ENCODE measurements at places on chromosomes 6 and 20.

GRCh38 chr20:64161356-64162238 is 2.7 kb upstream of the MYT1 start:
- no peak for DNase-seq

- DNase-seq, result no peak
These were observed 118.3 kb downstream of the SLX4IP start for GRCh38 chr20:10553326-10553984.

DNA sequence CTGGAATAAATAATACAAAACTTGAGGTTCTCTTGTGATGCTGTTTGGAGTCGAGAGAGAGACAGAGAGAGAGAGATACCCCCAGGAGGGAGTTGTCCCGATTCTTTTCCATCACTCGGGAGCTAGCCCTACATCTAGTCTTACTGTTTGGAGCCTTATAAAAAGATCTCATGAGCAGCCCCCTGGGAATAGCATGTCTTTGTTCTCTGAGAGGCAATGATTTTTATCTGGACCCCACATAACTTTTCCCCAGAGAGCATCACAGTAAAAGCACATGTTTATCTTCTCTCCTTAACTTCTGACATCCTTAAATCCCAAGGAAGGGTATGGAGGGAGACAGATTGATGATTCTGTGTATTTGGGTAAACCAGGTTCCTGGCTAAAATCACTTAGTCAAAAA is 20.9 kb upstream of the HLA-DOA start:
- no peak for DNase-seq

- no peak for DNase-seq
These were observed 4.1 kb downstream of the SLC22A7 start for GRCh38 chr6:43302126-43302525.

DNA sequence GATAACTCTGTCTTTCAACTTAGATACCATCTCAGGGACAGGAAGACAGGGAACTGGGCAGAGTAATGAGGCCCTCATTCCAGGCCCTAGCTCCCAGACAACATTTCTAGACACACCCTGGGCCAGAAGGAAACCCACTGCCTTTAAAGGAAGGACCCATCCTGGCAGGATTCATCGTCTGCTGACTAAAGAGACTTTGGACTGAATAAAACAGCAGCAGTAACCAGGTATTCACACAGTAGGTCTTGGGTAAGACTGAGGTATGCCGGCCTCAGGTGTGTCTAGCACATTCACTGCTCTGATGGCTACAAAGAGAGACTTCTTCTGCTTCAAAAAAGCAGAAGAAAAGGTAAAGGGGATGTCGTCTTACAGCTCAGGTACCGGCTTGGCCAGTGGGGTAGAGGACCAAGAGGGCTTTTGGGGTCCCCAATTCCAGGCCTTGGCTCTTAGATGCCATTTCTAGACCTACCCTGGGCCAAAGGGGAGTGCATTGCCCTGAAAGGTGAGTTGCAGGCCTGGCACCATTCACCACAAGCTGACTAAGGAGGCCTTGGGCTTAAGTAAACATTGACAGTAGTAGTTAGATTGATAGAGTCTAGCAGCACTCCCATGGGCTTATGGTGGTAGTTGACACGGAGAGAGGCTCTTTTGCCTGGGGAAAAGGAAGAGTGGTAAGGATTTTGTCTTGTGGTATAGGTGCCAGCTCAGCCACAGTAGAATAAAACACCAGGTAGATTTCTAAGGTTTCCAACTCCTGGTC is 13.4 kb downstream of the SNX14 start:
- DNase-seq, result no peak

GRCh38 chr20:36825385-36826104 is 50.4 kb upstream of the TLDC2 start:
- no peak for DNase-seq

- no peak for DNase-seq
These were observed 22.8 kb downstream of the AMD1 start for GRCh38 chr6:110897433-110897832.

DNA sequence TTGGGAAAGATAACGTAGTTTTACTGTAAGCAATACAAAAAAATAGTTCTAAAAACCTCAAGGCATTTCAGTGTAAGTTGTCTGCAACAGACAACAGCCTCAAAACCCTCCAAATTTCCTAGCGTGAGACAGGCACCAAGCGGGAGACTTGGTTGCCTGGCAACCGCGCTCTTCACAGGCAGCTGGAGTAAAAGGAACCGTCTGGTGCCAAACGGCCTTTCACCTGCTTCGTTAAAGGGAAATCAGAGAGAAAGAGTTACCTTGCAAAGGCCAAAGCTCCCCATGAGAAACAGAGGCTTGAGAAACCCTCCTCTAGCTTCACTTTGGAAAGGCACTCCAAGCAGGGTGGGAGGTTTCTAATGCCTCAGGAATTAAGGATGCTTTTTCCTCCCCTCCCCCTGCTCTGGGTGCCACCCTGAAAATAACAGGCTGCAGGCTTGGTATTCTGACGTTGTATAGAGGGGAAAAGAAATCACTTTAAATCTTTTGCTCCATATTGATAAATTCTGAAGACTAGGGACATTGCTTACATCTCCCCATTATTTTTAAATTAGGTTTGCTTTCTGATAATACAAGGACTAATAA is 129.7 kb upstream of the UFL1 start:
- DNase-seq, result no peak
